NCI-H146 (cell line): ENCODE measurements at places on chromosomes 16 and 17.

DNA sequence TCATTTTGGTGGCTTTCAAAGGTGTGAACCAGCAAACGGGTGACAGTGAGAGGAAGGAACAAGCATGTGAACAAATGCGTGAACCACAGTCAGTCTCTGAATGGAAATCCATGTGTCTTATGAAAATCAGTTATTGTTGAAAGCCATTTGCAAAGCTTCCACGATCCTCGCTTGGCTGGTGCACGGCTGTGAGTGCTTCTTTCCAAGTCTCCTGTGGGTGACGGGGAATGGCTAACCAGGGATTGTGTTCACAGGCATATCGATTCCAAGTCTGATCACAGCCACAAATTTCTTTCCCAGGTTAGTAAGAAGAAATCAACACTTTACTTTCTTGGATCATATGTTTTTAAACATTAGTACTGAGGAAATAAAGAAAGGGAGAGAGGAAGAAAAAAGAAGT is 556.9 kb upstream of the RBFOX1 start:
- no peak for DNase-seq

DNA sequence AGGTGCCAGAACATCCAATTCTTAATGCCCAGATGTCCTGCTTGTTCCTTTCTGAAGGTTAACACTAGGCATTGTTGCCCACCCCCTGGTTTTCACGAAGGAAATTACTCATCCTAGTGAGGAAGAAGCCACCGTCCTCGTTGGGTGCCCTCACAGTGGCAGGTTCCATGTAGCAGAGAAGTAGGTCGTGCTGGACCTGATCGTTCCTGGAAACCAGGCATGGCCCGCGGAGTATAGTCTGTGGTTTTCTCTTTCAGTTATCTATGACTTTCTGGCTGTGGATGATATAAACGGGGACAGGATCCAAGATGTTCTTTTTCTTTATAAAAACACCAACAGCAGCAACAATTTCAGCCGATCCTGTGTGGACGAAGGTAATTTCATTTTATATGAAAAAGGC is 16.5 kb downstream of the RGS11 start:
- no peak for DNase-seq

DNA sequence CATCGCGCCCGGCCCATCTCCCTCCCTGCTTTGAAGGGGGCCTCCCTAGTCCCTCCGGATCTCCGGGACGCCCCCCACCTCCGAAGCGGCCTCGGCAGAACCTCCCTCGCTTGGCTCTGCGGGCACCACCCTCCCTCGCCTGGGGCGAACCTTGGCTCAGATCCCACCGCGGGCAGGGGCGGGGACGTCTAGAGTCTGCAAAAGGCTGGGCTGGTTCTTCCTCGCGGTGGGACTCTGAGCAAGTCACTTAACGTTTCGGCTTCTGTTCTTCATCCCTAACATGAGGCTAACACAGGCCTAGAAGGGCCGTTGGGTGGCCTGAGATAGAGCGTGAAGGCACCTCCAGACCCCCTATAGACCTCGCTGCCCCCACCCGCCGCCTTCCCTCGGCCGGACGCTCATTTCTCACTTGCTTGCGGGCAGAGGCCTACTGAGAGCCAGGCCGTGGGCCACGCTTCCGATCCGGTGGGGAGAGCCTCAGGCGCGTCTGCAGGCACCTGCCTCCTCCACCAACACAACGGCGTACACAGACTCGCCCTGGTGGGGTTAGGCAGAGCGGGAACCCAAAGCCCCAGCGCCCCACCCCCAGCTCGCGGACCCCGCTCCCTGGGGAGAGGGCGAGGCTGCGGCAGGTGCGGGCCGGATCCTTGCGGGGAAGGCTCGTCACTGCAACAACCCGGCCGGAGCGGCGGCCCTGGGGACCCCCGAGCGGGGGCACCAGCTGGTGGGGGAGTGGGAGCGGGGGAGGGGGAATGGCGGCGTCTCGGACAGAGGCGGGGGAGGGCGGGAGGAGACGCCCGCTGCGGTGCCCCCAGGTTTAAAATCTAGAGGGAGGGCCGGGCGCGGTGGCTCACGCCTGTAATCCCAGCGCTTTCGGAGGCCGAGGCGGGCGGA is 5.4 kb downstream of the MYO1C start:
- peak; percentile 86 for DNase-seq

DNA sequence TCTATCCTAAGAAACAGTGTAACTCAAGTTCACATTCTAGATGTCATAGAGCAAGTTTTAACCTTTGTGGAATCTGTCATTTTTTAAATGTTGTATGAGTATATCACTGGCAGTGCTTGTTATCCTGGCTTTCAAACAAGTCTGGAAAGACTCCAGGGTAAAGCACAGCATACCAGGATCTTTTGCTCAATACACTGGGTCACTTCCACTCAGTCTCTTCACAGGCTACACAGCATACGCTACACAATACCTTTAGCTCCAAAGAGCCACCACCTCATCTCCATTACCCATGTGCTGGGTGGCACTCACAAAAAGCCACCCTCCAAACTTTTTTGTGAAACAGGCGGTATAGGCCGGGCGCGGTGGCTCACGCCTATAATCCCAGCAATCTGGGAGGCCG is 69.5 kb downstream of the PARN start:
- DNase-seq = no peak

GRCh38 chr16:17769065-17769464 is 298.3 kb upstream of the XYLT1 start:
- DNase-seq = no peak

DNA sequence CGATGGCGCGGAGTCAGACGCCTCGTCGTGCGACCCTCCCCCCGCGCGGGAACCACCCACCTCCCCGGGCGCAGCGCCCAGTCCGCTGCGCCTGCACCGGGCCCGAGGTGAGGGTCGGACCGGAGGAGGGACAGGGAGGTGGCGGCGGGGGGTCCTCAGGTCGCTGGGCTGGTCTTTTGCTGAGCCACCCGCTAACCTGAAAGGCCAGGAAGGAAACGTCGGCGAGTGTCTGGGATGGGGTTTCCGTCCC is 4.9 kb downstream of the TBX2 start:
- no peak for DNase-seq

DNA sequence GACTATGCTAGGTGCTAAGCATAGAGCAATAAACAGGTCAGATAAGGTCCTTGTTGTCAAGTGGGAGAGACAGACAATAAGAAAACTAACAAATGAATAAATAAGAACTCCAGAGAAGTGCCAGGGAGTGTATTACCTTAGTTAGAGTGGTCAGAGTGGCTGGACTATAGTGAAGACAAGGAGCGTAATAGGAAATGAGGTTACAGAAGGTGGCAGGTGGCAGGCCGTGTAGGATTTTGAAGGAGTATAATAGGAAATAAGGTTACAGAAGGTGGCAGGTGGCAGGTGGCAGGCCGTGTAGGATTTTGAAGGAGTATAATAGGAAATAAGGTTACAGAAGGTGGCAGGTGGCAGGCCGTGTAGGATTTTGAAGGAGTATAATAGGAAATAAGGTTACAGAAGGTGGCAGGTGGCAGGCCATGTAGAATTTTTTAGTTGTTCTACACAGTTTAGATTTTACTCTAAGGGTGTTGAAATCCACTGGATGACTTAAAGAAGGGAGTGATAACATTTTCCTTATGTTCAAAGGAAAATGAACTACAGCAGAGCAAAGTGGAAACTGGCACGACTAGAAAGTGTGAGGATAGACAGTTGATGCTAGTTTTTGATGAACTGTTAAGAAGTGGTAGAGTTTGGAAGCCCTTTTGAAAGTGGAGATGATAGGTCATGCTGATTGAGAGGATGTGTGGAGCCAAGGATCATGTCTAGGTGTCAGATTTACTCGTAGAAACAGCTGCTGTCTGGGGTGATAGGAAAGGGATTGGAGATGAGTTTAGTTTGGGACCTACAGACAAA is 3.6 kb upstream of the KRTAP3-1 start:
- DNase-seq = peak; percentile 17

DNA sequence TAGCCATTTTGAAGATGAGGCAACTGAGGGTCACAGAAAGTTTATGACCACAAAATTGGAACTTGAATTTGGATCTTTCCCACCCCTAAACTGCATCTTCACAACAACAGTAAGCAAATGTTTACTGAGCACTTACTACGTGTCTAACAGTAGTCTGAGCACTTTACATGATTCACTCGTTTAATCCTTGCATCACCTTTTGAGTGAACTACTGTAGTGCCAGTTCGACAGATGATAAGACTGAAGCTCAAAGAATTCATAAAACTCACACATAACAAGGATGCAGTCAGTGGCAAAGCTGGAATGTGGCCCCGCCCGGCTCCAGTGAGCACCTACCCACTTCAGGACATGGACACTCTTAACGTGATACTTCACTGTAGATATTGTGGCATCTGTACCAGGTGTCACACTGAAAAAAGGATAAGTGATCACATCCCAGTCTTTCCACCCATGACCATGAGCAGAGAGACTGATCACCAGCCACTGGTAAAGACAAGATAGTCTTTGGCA is 36.0 kb upstream of the HLF start:
- DNase-seq = no peak

DNA sequence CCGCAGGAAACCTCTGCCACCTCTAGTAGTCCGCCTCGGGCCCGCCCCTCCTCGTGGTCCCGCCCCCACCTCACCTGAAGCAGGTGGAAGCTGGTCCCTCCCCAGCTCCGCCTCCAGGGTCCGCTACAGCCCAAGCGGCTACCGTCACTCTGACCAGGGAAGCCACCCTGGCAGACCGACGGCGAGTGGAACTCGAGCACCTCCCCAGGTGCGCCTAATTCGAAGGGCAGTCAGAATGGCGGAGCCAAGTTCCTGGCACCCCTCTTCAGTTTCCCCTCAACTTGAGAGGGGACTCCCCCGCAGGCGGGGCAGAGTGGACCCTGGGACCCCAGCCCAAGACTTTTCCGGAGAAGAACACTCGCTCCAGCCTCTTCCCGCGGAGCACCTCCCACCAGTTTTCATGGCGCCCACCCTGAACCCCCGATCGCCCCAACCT is 507 bp downstream of the FHOD1 start:
- peak; percentile 92 for DNase-seq

- DNase-seq = no peak
Observed at GRCh38 chr17:7011942-7012254, 526 bp upstream of the RNASEK start.

DNA sequence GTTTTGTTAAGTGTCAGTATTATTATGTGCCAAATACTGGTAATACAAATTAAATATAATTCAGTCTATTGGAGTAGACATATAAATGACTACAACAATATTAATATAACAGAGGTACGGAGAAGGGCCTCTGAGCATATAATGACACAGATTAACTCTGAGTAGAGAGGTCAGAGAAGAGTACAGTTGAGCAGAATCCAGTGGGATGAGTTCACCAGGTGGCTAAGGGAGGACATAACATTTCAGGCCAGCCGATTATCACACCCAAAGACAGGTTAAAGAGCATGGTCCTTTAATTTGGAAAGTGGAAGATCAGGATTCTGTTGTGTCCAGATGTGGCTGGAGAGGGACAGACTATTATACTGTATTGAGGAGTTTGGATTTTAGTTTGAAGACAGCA is 11.3 kb downstream of the NFATC3 start:
- DNase-seq = no peak

DNA sequence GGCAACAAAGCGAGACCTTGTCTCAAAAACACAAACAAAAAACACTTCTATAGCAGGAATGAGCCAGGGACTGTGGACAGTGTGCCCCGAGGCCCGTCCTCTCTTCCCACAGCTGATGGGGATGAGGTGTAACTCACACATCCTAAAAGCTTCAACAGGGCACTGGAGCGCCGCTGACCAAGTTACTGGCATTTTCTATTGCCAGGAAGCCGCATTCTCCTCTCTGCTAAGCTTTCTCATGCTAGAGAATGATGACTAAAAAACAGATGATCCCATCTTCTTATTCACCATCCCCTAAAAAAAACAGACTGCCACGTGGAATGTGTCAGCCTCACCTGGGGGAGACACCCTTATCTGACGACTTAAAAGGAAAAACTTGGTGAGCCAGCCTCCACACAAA is 16.3 kb downstream of the CARHSP1 start:
- DNase-seq = no peak

GRCh38 chr16:49307176-49307575 is 25.5 kb upstream of the CBLN1 start:
- DNase-seq = no peak

DNA sequence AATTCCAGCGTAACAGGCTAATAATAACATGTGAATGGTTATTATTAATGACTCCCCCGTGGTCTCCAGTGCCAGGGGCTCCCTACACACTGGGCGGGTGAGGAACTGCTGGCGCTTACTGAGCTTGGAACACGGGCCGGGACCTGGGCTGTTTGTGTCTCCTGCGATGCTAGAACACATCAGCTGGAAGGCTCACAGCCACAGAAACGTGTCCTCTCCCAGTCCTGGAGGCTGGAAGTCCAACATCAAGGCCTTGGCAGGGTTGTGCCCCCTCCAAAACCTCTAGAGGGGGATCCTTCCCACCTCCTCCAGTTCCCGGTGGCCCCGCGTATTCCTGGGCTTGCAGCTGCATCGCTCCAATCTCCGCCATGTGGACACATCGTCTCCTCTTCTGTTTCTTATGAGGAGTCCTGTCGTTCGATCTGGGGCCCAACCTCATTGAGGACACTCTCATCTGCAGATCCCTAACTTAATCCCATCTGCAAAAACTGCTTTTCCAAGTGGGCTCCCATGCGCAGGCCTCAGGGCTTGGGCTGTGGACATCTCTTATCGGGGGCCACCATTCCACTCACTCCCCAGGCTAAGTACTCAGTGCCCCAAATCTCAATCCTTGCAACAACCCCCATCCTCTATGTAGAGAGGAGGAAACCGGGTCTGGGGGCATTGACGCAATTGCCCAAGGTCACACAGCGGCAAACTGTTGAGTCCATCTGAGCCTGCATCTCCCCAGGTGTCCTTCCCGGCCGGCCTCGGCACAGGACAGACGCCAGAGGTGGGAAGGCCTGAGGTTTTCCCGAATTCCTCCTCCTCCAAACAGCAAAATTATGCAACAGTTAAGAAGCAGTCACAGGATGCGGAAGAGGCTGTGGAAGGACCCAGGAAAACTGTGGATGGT is 193.9 kb downstream of the IRF8 start:
- no peak for DNase-seq

GRCh38 chr16:55703003-55704001 is 47.5 kb downstream of the SLC6A2 start:
- peak; percentile 4 for DNase-seq

GRCh38 chr17:63250830-63251229 is 195.3 kb downstream of the CYB561 start:
- no peak for DNase-seq

DNA sequence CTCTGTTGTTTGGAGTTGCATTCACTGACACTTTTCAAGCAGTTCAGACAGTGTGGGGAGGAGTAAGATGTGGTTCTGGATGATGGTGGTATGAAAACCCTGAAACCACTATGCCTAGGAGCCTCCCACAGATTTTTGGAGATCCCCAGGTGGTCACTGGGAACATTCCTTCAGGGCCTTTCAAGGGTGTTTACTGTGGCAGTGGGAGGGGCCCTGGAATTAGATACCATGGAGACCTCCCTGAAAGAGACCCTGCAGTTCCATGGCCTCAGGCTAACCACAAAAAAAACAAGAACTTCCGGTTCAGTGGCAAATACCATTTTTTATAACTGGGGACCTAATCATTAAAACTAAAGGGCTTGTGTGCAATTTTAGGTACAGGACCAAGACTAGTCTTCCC is 79.9 kb downstream of the TMEM100 start:
- no peak for DNase-seq

- DNase-seq = no peak
Observed at GRCh38 chr17:14815079-14815478, 450.0 kb downstream of the PMP22 start.
